ENCODE measurements at places on chromosomes 2 and 18.

DNA sequence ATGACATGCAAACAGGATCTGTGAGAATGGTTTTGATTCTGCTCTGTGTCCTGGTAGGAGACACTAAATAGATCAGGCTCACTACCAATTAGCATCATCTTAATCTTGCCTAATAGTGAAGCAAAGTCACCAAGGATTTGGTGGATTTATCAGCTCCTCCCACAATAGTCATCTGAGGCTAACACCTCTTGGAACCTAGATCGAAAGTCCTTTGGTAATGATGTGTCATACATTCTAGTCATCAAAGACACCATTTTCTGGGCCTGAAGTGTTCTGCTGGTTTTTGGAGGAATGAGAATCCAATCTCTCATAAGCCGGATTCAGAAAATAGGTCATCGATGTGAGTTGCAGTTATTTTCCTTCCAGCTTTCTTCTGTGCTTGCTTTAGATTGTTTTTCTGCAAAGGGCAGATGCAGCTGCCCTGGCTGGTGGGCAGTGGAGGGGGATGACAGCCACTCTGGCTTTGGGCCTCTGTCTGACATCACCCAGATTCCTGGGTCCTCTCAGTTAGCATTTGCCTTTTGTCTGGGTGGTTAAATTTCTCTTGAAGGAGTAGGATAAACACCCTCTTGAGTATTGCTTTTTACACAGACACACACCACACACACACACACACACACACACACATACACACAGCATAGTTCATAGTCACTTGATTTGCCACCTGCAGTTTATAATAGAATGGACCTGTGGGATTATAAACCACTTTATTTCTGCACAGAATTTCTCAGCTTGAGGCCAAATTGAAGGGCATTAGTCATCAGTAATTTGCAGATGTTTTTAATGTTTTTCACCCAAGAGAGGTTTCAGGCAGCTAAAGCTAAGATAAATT is at the start of gene MYO3B:
TSS of gene MYO3B (plus strand) at position 198 of the 832 bp plus-strand sequence. CDS start at position 339, 141 bp downstream.
- DNase-seq: no peak

DNA sequence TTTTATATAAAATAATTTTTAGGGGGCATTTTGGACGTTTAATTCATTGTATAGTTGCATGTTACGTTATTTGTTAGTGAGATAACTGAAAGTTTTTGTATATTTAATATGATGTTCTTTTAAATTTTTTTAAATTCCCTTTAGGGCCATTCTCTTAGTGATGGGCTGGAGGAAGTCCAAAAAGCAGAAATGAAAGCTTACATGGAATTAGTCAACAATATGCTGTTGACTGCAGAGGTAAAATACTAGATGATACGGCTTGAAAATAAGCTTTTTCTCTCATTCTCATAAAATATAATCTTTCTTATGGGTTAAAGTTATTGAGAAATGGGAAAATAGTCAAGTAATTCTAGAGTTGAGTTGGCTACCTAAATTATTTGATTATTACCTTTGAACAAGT is 58.9 kb downstream of the MTX2 start:
- DNase-seq: no peak

GRCh38 chr2:21916934-21917522 is 793.3 kb downstream of the TDRD15 start:
- DNase-seq: no peak

GRCh38 chr2:54634564-54635511 is 88.6 kb upstream of the EML6 start:
- peak; percentile 76 for DNase-seq

GRCh38 chr2:234761910-234762309 is 189.9 kb upstream of the SH3BP4 start:
- no peak for DNase-seq

DNA sequence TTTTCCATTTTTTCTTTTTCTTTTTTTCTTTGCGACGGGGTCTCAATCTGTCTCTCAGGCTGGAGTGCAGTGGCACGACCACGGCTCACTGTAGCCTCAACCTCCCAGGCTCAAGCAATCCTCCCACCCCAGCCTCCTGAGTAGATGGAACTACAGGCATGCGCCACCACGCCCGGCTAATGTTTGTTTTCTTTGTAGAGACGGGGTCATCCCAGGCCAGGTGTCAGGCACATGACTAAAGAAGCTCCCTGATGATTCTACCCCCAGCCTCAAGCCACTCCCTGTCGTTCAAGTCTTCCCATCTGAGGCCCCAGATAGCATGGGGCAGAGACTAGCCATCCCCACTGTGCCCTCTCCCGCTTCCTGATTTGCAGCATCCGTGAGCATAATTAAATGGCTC is 9.8 kb upstream of the FZD5 start:
- DNase-seq: no peak

DNA sequence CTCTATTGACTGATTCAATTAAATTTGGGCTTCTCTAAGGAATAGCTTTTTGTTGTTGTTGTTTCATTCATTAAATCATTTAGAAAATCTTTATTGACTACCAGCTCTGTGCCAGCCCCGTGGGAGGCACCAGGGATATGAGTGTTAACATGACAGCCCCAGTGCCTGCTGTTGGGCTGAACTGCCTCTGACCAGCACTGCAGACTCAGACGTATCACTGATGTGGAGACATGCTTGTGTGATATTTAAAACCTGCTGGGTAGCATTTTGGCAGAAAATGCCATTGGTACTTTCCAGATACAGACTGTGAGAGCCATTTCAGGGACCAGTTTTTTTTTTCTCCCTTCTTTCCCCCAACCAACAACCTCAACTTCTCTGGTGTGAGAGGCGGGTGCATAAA is 38.6 kb upstream of the KCNF1 start:
- no peak for DNase-seq

DNA sequence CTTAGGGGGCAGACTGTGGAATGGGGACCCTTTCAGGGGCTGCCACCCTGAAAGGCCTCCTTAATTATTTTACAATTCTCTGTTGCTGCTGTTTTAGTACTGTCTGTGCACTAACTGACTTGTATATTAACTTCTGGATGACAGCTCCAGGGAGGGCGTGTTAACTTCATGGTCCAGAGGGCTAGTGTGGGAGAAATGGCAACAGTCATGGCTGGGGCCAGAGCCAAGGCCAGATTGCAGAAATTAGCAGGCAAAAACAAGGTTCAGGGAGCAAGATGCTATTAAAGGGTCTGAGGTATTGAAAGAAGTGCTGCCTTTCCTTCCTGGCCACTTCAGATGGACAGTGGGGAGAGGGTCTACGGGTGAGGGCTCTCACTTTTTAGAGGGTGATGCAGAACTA is 9.1 kb downstream of the WIPF1 start:
- no peak for DNase-seq

GRCh38 chr2:226797289-226797988 is 2.2 kb downstream of the IRS1 start:
- no peak for DNase-seq

GRCh38 chr2:149595056-149595963 is 7.7 kb upstream of the MMADHC start:
- DNase-seq: no peak

DNA sequence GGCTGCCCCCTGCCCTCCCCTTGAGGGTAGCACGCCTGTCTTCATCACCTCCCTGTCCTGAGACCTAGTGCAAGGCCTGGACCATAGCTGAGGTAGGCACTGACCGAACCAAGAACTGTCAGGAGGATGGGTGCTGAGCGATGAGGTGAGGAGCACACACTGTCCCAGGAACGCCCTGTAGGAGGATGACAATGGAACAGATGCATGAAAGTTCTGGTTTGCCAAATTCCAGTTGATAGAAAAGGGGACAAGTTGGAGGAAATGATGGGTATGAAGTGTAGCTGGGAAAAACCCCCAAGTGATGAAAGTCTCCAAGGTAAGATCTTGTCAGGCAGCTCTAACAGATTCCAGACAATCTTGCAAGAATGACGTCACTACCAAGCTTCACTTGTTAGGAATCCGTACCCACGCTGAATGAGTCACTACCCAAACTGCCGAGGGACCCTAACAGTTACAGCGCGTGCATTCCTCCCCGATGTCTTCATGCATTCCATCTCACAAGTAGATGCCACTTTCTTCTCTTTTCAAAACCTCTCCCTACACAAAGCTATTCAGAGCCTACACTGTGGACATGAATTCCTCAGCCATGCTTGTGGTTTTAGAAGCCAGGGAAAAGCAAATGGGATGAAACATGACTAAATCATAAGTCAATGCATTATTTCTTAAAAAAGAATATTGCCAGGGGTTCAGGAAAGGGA is 27.6 kb downstream of the MRPL33 start:
- DNase-seq: peak; percentile 88

GRCh38 chr2:126359494-126359893 is 296.5 kb upstream of the GYPC start:
- no peak for DNase-seq

DNA sequence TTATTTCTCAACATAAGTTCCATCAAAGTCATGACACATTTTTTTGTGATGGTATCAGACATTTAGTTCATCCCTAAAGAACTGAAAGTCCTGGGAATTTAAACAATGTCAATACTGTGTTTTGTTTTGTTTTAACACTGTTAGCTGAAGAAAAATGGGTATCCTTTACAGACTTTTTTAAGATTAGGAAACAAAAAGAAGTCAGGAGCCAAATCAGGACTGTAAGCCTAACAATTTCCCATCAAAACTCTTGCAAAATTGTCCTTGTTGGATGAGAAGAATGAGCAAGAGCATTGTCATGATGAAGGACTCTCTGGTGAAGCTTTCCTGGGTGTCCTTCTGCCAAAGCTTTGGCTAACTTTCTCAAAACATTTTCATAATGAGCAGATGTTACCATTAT is 69.4 kb downstream of the SRD5A2 start:
- DNase-seq: no peak

DNA sequence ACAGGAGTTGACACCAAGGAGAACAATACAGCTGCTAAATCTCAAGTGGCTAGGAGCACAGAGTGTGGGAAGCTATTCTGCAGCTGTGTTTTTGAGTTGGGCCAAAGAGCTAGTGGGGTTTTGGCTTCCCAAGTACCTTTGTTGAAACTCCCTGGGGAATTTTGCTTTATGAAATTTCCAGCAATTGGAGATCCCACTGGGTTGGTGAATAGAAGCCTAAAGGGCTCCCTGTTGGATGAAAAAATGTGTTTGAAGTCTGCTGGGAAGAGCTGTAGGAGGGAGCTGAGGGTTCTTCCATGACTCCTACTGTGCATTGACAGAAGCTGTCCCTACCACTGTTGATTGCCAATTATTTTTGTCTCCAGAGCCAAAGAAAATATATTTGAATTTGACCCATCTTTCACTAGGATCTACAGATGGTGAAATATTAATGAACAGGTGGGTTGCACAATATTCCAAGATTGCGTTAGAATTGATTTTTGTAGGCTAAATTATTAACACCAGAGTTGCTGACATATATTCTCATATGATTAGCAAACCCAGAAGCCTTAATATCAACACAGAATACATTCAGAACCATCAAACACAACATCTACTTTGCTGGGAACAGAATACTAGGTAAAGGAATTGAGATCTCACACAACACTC is 95.4 kb upstream of the CYP1B1 start:
- DNase-seq: no peak

GRCh38 chr18:45678850-45679249 is 45.1 kb upstream of the SLC14A1 start:
- no peak for DNase-seq

DNA sequence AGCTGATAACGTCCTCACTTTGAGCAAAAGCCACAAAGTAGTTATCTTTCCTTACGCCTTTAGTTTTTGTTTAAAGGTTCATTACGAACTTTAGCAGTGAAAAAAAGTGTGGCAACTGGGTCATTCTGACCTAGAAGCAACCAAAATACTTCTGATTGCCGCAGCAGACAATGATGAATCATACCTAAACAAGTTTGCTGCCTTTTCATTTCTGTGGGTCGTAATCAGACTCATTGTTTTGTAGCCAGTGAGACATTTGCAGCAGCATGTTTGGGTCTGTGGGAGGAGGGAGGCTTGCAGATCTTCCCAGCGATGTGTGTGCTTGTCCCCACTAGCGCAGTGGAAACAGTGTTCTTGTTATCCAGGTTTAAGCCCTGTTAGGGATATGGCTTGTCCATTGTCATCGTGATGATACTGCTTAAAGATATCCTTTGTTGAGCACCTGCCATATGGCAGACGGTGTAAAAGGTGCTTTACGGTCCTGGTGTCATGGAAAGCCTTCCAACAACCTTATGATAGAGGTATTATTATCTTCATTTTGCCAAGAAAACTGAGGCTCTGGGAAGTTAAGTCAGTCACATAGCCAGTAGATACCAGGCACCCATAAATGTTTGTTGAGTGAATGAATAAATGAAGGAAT is 1.3 kb upstream of the GREB1 start:
- no peak for DNase-seq

DNA sequence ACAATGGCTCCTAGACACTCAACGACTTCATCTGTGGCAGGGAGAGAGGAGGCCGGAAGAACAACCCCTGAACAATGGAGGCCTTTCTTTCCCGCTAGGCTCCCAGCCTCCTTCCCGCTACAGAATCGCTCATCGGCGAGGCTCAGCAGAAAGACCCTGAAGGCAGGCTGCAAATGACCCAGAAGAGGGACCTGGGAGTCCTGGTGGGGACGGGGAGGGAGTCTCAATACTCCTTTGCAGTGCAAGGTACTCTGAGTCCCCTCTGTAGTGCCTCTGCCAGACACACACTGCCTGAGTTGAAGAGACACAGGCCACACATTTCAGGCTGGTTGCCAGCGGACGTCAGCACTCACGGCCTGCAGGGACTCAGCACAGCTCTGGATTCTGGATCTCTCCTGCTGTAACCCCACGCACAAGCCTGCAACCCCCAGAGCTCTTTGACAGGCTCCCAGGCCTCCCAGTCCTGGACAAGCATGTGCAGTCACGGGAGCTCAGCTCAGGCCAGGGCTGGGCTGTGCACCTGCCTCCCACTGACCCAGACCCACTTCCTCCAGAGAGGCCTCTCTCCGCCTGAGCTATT is 6.1 kb downstream of the GPR17 start:
- DNase-seq: no peak

DNA sequence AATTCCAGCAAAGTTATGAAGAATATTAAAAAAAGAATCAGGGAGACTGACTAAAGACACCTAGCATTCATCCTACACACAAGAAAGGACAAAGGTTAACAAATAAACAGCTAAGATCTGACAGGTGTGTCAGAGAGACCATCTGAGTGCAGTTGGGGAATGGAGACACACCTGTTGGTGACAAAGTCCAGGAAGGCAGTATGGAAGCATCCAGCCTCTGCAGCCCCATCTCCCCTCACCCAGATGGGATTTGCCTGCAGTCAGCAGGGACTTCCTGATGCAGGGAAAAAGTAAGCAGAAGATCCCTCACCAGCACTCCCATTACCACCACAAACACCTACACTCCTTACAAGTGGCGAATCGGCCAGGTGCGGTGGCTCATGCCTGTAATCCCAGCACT is 37.9 kb downstream of the USP34 start:
- no peak for DNase-seq

- no peak for DNase-seq
These were observed 4.5 kb downstream of the SLC14A1 start for GRCh38 chr18:45728336-45729010.
